Right lung (tissue), 10 donors: ENCODE measurements at places on chromosomes 3 and 15. TPM values are rescaled to one million over a fixed set of nuclear protein-coding genes. Genes with fewer than 3 reads are reported as not detected.

- DNase-seq, result no peak
These were observed 2.3 kb downstream of the CHP1 start for GRCh38 chr15:41233367-41233771.

DNA sequence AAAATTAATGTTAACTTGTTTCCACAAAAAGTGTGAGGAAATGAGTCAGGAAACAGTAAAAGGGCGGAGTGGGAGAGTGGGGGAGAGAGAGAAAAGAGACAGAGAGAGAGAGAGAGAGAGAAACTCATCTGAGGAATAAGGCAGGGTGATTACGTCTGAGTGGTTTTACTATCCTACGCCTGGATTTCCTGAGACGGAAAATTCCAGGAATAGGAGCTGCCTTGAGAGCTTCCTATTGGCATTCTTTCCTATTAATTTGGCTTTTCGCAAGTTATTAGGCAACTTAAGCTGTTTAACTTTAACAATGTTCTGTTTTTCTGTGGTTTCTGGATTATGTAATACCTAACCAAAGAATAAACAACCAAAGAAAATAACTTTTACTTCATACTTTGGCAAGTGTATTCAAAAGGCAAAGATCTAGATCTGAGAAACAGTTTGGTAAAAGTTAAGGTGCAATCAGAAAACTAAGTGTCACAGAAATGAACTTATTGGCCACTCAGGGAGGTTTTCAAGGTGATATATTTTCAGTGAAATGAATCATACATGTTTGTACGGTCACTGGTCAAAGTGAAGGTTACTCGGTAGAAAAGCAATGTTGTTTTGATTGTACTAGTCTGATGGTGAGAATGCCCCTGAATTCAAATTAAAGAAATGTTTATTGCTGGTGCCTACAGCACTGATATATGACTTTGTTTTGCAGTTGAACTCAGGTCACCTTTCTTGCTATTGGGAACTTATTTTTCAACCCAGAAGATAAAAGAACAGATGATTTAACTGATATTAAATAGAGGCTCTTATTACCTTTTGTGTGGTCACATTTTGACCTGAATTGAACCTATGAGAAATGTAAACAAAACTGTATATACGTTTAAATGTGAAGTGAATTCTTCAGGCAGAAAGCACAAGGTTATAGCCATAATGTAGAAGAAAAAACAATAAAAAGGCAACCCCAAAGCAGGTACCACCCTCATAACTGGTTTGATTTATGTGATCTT is 39.9 kb upstream of the TNFSF10 start:
- DNase-seq, result peak; percentile 2

GRCh38 chr3:29382409-29382808 is 101.5 kb downstream of the RBMS3 start:
- DNase-seq, result no peak

DNA sequence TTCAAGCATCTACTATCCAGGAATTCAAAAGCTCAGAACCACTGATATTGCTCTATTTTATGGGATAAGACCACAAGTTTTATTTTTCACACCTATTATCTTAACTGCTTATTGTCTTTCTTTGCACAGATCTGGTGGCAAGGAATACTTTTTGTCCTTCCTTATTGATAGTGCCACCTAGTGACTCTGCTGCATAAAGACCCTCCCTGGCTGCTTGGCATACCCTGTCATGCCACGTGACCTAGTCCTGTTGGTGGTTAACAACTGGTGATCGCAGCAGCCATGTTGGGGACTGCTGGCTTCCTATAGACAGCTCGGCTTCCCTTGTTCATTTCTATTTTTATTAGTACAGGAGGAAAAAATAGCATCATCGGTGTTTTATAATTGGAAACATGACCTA is 236.3 kb downstream of the MEX3B start:
- DNase-seq, result no peak

DNA sequence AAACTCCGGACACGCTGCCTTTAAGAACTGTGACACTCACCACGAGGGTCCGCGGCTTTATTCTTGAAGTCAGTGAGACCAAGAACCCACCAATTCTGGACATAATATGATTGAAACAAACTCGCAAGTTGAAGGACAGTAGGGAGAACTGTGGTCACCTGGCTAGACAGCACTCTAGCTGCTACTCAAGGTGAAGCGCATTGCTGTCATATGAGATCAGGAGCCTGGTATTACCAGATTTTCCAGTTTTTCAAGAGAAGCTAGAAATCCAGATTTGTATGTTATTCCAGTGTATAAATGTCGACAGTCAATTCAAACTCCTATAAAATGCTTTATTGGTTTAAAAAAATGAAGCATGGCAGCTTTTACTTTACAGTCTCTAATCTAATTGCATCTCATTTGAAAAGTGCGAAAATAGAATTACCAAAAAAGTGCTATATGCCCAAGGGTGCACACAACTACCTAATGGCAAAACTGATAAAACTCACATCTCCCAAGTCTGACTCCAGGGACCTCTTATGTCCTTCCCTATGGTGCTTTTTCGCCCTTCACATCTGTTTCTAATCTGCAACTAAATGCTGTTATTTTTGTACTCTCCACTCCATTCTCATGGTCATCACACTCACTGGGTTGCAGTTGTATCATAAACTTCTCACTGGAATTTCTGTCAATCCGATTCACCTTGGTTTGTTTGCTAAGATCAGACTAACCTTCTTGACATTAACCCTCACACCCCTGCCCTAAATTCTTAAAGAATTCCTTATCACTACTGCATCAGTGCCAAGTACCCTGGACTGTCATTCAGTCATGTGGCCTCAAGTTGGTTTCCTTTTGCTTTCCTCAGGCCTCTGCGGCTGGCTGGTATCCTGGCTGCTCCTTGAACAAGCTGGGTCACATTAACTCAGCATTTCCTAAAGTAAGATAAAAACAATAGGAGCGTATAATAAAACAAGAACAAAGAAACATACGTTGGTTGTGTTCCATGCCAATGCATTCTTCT is 31.5 kb upstream of the ARHGEF26 start:
- peak; percentile 24 for DNase-seq

The CD86 gene
- 2.1 TPM for polyA plus RNA-seq

The ERICH6 gene
- 1.2 TPM for polyA plus RNA-seq

The CYP8B1 gene
- polyA plus RNA-seq, result 0.21 TPM
